T-helper 22 cell (primary cell): ENCODE measurements at places on chromosomes 1 and 21.

GRCh38 chr1:10361515-10361914 lies 37.3 kb upstream of the PGD start:
- DNase-seq: no peak

- no peak for DNase-seq
Measured at GRCh38 chr1:150995896-150996295, 10.8 kb downstream of the MINDY1 start.

DNA sequence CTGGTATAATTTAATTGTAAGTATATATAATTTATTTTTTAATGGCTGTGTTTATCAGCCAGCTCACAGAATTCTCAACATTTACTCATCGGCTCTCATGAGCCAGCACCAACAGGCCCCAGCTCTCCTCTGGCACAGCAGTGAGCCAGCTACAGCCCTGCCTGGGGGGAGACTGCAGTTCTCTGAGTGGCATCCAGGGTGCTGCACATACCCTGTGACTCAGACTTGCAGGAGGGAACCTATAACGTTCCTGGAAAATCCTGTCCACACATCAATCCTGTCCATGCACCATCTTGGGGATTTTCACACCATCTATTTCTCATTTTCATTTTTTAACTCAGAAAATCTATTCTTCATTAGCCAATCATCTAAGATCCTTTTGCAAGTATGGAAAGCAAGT lies 36.5 kb downstream of the FHAD1 start:
- no peak for DNase-seq

DNA sequence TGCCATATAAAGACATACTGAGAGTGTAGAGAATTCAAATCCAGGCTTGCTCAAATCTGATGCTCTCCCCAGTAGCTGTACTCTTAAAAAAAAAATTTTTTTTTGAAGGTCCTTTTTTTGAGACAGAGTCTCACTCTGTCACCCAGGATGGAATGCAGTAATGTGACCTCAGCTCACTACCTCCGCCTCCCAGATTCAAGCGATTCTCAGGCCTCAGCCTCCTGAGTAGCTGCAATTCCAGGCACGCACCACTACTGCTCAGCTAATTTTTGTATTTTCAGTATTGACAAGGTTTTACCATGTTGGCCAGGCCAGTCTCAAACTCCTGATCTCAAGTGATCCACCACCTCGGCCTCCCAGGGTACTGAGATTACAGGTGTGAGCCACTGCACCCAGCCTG lies 28.7 kb downstream of the STYXL2 start:
- DNase-seq: no peak

DNA sequence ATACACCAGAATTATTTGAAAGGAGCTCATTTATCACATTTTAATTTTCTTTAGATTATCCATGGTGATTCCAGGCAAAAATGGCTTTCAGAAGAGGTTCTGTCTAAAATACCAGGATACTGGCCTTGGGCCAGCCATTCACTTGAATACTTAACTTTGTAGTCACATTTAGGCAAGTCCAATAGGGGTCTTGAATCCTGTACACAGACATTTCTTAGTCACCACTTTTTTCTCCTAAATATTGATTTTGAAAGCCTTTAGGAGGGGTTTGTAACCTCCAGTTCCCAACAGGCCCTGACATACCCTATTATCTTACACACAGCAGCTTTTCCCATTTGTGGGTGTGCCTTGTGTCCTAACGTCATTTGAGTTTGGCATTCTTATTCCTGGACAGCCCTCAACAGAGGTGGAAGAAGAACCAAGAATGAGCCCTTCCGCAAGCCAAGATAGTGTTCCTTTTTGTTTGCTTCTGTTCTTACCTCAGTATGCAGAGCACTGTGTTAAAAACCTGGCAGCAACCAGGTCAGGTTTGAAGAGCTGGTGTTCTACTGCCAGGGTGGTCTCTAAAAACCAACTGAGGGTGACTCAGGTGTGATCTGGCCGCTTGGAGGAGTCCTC lies 19.5 kb downstream of the MAP3K7CL start:
- DNase-seq: no peak

GRCh38 chr1:220775240-220775853 lies 11.4 kb upstream of the MTARC1 start:
- DNase-seq: no peak

DNA sequence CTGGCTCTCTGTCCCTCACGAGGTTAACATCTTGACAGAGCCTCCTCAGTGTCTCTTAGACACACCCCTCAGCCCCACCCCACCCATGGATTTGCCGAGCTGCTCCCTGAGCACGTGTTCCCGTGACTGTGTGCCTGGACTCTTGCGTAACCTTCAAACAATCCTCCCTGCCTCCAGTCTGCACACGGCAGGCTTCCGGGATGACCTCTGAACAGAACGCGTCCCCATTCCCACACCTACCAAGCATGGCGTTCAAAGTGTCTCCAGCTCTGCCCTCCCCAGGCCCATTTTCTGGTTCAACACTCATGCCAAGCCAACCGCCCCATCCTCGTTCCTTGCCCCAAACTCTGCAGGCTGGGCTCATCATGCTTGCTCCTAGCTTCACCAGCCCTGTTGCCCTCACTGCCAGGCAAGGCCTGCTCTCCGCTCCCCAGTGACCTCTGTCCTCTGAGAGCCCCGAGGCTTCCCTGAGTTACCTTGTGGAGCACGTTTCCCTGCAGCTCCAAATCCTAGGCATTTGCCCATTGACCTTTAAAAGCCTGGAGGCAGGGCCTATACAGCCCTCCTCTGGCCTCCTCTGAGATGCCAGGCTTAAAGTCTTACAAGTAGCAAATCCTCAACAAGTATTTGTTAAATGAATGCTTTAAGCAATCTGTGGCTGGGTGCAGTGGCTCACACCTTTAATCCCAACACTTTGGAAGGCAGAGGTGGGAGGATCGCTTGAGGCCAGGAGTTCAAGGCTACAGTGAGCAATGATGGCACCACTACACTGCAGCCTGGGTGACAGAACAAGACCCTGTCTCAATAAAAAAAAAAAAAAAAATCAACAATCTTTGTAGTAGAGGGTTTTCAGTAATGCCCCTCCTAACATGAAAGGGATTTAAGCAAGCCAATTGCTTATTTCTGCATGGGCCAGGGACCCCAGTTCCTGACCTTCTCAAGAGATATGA lies 5.0 kb downstream of the AGT start:
- DNase-seq: no peak

- no peak for DNase-seq
Measured at GRCh38 chr1:230307213-230307612, 118.9 kb downstream of the PGBD5 start.

GRCh38 chr1:47521034-47521881 lies 83.4 kb downstream of the FOXD2 start:
- DNase-seq: no peak

DNA sequence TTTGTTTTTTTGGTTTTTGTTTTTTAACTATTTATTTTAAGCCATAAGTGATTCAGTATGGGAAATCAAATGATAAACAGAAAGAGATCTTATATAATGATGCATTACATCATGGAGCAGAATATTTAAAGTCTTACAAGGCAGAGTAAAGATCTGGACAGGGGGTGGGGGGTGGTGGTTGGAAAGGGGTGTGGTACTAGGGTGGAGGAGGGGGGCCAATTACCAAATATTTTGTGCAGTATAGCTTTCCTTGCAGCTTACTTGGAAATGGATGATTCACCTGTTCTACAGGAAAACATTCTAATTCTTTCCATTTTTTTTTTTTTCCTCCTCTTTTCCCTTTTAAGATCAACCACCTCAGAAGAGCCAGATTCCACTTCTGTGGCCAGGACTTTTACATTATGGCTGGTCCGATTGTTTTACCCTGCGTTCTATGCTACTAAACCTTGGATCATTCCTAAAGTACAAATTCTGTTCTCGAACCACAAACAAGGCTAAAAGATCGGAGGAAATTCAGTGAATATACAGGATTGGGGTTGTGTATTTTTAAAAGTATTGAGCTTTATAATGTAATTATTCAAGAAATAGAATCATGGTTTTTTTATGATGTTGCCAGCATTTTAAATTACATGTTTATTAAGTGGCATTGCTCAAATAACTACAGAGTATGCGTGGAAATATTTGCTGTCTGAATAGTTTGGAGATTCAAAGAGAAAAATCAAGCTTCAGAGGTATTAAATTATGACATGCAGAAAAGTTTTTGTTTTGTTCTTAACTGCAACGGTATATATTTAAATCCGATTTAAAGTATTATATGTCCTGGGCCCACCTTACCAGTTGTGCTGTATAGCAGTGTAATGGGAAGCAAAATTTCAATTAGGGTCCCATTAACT lies 859.5 kb downstream of the USP25 start:
- DNase-seq: no peak
